ENCODE measurements at places on chromosomes 13 and 19.

DNA sequence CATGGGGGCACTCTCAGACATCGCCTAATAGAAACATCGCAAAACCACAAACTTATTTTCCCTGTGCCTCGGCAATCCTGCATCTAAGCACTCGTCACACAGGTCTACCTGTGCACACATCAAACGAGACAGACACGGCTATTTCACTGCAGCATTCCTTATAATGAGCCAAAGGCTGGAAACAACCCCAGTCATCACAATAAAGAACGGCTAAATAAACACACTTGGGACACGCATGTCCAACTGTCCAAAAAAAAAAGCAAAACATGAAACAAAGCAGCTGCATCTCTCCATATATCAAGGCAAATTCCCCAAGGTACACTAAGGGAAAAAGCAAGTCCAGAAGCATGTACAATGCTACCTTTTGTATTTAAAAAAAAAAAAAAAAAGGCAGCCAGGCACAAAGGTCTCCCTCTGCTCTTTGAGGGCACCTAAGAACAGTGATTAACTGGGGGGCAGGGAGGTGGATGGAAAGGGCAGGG, 27.2 kb upstream of the CCNP start:
- DNase-seq: no peak

GRCh38 chr19:4327252-4327876, 11.3 kb downstream of the STAP2 start:
- no peak for DNase-seq

- no peak for DNase-seq
Observed at GRCh38 chr13:89733829-89734228, 1613.7 kb upstream of the MIR17HG start.

DNA sequence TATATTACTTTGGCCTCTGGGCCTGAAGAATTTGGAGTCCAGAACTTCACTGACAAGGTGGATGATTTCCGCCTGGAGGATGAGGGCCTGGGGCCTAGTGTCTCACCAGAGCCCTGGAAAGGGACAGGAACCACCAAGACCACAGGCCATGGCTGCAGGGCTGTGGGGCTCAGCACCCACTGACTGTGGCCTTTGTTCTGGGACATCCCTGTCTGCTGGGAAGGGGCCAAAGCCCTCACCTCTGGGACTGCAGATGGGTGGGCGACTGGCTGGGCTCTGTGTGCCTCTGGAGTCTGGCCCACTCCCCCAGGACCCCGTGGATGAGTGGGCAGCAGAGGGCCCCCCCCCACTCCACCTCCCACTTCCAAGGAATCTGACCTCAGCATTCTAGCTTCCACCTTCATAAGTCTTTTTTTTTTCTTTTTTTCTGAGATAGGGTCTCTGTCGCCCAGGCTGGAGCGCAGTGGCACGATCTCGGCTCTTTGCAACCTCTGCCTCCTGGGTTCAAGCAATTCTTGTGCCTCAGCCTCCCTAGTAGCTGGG, 20.3 kb downstream of the CHST8 start:
- no peak for DNase-seq

GRCh38 chr19:32489971-32490370, 84.4 kb downstream of the DPY19L3 start:
- DNase-seq: peak; percentile 37

DNA sequence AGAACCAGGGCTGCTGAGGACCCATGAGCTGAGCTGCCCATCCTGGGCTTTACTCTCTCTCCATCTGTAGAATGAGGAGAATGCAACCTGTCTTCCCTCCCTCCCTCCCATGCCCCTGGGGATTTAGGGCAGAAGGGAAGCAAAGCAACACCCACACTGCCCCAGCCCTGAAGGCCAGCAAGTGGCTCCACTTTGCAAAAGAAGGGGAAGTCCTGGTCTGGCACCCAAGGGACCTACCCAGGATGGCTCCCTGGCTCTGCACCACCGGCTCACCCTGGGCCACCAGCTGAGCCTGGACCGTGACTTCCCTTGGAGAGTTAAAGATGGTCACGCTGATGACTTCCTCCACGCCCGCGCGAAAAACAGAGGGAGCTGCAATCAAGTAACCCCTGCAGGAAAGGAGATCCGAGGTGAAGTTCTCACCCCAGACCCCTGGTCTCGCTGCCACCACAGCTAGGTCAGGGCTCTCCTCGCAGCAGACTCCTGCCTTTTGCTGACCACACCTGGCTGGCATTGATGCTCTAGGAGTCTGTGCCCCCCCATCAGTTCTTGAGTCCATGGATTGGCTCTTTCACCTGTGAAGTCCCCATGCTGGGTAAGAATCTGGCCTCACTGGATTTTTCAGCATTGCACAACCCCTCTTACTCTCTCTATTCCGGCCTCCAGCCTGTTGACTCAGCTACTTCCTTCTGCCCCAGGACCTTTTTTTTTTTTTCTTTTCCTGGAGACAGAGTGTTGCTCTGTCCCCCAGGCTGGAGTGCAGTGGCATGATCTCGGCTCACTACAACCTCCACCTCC, 4.6 kb downstream of the CPAMD8 start:
- no peak for DNase-seq

DNA sequence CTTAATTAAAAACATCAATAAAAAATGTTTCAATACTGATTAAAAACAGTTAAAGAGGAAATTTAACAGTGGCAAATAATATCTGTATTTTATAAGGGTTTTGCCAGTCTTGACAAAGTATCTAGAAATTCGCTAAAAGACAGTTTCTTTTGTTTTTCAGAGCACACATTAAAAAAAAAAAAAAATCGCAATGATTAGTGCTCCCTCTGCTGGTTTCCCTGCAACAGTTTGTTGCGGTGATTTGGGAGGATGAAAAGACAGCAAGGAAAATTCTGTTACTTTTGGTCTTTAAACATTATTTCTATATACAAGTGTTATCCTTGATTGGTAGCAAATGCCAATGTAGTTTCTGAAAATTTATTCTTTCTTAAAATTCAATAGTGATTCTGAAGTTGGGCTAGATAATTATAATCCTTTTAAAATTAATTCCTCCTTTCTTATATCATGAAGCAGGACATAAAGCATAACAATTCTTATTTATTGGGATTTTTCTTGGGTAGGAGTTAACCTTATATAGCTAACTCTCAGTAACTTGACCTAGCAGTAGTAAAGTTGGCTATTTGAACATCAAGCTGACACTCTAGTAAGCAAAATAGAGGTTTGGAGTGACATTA, 23.1 kb upstream of the SPRY2 start:
- no peak for DNase-seq

GRCh38 chr19:661427-662196, 1.4 kb downstream of the RNF126 start:
- DNase-seq: no peak
